ENCODE measurements at places on chromosomes 13 and 19.

DNA sequence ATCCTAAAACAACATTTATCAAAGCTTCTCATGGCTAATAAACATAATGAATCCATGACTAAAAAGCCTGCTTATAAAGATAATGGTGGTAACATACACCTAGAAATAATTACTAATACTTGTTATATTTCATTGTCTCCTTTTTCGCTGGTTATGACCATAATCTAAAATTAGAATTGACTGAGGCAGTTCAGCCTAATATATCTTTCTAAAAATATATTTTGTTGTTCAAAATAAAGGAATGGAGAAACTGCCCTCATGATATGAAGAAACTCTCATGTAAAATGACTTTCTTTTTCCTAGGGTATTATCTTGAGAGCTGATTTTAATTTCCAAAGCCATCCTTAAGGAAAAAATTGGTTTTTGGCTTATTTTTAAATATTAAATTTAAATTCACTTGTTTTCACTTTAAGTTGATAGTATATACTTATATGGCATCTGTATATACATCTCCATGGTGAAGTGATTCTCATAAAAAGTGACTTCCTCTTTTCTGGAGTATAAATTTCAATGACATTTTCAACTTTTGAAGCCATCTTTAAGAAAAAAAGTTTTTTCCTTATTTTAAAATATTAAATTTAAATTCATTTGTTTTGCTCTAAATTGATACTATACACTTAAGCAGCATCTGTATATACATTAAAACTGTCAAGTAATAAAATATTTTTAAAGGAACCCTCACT lies 204.6 kb downstream of the VWA8 start:
- no peak for DNase-seq

DNA sequence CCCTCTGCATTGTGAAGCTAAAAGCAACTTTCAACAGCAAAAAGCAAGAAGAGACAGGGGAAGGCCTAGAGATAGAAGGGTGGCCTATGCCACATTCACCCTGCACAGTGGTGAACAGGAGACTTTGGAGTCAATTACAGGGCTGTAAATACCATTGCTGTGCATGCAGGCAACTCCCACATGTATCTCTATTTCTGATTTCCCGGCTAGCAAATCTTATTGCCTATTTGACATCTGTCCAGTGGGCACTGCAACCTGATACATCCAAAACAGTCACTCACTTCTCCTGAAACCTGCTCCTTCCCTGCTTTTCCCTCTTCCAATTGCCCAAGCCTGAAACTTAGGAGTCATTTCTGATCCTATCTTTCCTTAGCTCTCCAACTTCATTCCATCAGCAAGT lies 13.4 kb downstream of the RUBCNL start:
- no peak for DNase-seq

- DNase-seq: no peak
These were observed 3.8 kb upstream of the RAB20 start for GRCh38 chr13:110565296-110565695.

- no peak for DNase-seq
These were observed 6.7 kb downstream of the POU2F2 start for GRCh38 chr19:42125536-42125935.

GRCh38 chr19:13844130-13844631 lies 32.8 kb upstream of the NANOS3 start:
- DNase-seq: no peak

DNA sequence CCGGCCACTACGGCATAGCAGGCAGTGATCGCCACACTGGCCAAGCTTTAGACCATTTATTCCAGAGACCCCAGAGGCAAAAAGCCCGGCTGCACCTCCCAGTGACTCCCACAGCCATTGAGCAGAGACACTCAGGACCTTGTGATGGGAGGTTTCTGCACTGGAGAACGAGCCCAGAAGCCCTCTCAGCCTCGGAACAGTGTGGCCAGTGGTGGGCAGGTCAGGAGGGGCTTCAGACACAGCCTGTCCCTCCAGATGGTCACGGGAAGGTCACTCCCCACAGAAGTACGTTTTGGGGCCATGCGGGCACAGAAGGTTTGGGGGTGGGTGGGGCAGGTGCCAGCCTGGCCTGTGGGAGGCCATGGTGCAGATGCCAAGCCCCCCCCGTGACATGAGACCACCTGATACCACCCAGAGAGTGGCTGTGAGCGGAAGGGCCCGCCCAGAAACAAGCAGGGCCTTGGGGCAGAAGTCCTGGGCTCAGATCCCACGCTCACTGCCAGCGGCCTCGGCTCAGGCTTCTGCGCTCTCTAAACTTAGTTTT lies 599 bp upstream of the F10 start:
- DNase-seq: no peak

- DNase-seq: peak; percentile 45
These were observed 1.0 kb upstream of the RPS5 start for GRCh38 chr19:58385891-58386575.
